ENCODE measurements at places on chromosomes 2 and 18.

DNA sequence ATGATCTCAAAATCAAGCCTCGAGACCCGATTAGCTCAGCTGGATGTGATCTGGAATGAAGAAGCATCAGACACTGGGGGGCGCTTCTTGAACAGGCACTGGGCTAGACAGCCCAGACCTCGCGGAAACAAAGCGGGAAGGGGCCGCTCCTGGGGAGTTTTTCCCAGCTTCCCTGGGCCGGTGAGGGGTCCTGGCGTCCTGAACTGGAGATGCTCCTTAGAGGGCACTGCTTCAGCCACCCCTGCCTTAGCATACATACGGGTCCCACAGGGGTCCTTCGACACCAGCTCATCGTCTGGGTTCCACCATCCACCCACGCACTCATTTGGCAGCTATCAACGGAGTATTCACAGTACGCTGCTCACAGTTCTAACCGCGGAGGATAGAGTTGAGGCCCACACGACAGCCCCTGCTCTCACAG, 146.7 kb downstream of the TSN start:
- DNase-seq = no peak

GRCh38 chr2:67499989-67500388, 102.9 kb downstream of the ETAA1 start:
- DNase-seq = no peak

GRCh38 chr2:116718451-116718850, 1096.0 kb upstream of the DDX18 start:
- no peak for DNase-seq

GRCh38 chr2:198289811-198290210, 485.4 kb downstream of the PLCL1 start:
- no peak for DNase-seq

DNA sequence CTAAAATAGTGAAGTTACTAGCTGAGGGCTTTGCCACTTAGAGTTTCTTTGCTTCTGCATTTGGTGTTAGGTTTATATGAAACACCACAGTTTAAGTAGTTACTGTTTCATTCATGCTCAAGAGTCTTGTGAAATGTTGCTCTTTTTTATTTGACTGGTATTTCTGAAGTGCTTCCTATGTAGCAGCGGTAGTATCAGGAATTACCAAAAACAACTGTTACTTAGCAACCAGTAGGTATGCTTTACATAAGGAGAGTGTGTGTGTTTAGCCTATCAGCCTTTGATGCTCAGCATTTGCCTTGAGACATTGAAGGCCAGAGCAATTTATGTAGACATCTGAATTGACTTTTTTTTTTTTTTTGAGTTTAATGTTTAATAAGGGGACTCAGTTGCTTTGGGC, 3.6 kb downstream of the DIS3L2 start:
- DNase-seq = no peak

- no peak for DNase-seq
These were observed 209.4 kb upstream of the SP5 start for GRCh38 chr2:170505631-170506275.

- DNase-seq = no peak
These were observed 25.2 kb upstream of the REL start for GRCh38 chr2:60855989-60856669.

DNA sequence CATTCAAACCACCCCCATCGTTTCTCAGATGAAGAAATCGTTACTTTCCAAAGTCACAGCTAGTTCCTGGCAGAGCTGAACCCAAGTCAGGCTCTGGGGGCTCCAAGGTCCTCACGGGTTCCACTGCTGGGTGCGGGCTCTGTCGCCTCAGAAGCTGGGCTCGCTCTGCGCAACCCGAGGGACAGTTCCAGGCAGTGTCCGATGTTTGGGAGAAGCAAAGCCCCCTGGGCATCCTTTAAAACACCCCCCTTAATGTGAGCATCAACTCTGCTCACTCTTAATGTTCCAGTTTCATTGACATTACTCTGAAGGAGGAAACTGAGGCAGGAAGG, 796 bp downstream of the AOX1 start:
- no peak for DNase-seq

GRCh38 chr2:234447963-234448362, 48.9 kb downstream of the ARL4C start:
- no peak for DNase-seq

GRCh38 chr2:78782196-78782595, 243.3 kb upstream of the REG3G start:
- no peak for DNase-seq

GRCh38 chr2:55239656-55240222, 7.3 kb downstream of the RPS27A start:
- DNase-seq = no peak

GRCh38 chr2:105607920-105608504, 136.7 kb upstream of the NCK2 start:
- DNase-seq = no peak

GRCh38 chr2:151239624-151240023, 22.0 kb downstream of the RBM43 start:
- no peak for DNase-seq

DNA sequence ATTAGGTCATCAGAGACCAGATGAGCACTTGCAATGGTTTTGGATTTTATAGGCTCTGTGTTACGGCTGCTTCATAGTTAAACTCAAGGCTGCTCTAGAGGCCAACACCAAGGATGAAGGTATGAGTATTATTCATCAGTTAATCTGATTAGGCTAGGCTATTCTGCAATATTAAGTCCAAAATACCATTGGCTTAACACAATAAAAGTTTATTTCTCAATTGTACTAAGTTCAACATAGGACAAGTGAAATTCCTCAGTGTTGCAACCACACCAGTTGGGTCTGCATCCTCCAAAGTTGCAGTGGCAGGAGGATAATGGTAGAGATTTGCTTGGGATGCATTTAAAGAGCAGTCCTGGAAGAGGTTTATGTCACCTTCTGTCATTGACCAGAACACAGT, 538.3 kb upstream of the CDH2 start:
- no peak for DNase-seq

GRCh38 chr2:23042216-23042906, 342.6 kb upstream of the KLHL29 start:
- DNase-seq = no peak

DNA sequence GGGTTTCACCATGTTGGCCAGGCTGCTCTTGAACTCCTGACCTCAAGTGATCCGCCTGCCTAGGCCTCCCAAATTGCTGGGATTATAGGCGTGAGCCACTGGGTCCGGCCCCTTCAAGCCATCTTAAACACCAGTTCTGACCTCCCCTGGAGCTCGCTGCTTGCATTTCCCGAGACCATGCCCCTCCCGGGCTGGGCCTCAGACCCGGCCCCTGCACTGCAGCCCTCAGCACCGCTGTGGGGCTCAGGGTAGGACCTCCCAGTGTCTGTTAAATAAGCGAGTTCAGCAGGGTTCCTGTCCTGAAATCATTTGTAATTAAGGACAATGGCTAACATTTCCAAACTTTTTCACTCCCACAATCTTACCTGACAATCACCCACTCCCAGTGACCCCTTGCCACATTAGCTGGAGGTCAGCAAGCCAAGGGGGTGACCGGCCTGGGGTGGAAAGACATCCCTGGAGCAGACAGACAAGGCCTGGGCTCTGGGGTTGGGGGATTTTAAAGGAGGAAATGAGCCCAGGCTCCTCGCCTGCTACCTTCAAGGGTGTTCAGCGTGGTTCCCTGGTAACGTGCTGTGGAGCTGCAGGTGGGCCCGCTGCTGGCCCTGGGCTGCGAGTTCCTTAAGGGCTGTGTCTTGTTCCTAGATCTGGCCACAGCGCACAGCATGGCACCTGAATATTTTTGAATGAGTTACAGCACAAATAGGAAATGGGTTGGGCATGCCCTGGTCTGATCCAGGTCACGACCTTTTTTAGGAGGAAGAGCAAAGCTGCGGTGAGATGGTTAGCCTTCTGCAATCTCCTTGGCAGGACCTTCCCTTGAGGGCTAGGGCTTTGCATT, 15.1 kb downstream of the CYS1 start:
- no peak for DNase-seq

DNA sequence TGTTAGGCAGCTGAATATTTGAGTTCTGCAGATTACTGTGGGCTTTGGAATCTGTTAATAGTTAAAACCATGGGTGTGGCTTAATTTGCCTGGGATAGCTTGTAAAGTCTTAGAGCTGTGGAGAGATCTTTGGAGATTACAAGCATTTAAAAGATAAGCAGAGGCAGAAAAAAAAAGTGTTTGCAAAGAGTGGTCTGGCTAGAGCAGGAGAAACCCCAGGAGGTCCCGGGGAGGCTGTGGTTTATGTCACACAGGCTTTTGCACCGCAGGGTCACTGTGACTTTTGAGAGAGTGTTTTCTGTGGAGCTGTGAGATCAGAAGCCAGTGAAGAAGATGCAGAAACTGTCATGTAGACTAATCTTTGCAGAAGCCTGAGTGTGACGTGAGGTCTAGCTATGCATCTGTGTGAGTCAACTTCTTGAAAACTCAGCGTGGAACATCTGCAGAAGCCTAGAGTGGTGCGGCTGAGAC, 49.0 kb downstream of the SETBP1 start:
- no peak for DNase-seq

DNA sequence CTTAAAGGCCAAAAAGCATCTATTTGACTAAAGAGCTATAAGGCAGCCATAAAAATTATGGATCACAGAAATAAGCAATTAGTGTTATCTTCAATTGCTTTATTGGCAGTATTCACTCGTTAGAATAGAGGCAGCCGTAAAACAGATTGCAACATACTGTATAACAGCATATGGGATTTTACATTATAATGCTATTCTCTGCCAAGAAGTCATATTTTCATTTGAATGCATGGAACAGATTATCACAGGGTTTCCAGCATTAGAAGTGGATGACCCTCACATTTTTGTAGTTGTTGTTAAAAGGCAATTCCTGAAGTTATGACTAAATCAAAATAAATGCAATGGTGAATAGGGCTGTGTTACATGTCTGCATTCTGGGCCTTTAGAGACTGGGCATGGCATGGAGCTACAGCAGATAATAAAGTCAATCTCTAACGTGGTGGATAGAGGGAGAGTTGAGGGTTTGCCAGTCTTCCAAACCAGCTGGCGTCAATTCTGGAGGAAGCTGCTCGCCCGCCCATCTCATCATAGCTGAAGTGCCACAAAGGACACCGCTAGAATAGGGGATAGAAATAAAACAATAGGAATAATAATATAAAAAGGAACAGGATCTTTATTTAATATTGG, 155.4 kb upstream of the VRK2 start:
- no peak for DNase-seq

GRCh38 chr2:73651591-73652230, 9.5 kb upstream of the NAT8 start:
- no peak for DNase-seq

- no peak for DNase-seq
These were observed 78.8 kb downstream of the ASAP2 start for GRCh38 chr2:9285385-9285920.

DNA sequence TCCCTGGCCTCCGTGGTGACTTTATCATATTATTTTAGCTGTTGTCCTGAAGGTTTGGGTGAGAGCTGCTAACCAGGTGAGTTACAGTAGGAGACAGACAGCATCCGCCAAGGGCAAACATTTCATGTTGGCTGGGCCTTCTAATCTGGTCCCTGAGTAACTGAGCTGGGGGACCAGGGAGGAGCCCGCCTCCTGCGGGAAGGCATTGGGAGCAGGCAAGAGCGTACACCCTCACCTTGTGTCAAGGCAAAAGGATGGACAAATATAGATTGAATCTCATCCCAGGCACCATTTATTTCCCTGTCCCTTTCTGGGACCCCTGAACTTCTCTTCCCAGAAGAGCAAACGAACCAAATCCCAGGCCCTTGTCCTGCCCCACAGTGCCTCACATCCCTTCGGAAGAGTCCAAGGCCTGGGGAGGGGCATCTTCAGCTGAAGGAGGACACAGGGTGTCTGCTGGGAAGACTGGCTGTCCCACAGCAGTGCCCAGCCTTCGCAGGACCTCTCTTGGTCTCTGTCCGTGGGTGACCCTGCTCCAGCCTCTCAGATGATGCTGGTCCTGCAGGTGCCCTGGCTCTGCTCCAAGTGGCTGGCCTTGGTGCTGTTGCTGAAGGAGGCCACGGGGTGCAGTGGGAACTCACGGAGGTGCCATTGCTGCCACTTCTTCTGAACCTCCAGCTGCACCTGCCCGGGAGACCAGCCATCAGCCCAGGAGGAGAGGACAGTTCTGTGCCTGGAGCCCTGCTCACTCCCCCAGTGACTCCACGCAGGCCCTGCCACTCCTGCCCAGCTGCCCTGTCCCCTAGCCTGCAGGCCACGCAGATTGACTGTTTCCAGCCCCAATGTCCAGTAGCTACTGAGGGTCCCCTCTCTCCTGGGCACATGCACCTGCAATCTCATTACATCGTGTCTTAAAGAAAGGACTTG, 8.2 kb downstream of the TMEM37 start:
- DNase-seq = no peak

DNA sequence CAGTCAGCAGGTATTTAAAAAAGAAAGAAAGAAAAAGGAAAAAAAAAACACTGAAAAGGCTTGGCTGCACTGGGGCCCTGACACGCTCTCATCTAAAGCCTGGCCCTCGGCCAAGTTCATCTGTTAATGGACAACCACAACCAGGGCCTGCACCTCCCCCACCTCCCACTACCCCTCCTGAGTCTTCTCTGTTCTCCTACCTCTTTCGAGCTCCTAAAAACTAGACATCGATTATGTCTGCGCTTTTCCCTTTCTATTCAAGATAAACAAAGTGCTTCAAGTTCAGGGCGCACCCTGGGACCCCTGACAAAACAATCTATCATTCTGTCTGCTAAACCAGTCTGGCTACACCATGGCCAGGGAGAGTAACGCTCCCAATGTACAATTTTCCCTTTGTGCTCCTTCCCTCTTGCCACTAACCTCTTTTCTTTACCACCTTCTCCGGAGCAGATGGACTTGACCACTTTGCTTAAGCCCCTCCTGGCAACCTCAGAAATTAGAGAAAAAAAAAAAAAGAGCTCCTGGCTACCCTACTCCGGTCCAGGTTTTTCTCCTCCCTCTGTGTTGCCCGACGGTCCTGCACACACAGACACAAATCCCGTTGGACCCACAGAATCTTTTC, 22.7 kb downstream of the BCL11A start:
- DNase-seq = no peak

DNA sequence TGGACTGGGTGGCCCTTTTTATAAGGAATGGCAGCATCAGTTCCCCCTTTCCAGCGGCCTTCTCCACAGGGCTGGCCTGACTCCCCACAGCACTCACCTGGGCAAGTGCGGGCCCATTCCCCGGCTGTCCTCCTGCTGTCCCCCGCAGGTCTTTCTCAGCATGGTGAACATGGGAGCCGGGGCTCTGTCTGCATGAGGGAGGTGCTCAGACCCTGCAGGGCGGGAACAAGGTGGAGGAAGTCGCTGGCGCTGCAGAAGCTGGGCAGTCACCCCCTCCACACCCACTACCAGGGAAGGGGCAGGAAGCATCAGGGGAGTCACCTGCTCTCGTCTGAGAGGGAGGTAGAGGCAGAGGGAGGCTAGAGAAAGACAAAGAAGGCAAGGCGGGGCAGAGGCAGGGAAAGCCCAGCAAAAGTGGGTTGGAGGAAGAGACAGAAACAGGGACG, 12.2 kb downstream of the HES6 start:
- DNase-seq = no peak

DNA sequence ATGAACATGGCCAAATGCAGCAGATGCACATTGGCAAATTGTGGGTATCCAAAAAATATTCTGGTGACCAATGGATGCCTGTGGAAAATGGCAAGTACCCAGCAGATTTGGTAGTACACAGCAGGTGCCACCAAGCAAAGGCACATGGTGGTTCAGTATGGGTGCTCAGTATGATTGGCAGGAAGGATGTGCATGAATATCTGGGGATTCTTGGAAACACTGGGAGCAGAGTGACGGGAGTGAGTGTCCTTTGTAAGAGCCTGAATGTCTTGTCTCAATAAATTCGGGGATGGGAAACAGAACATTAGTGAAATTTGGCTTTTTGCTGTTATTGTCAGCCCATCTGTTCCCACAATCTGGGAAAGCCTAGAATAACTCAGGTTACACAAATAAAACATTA, 36.8 kb upstream of the ACADL start:
- DNase-seq = no peak

- DNase-seq = no peak
These were observed 397.1 kb downstream of the ERBB4 start for GRCh38 chr2:212141499-212141898.
